ENCODE measurements at places on chromosomes 16 and 17.

- no peak for DNase-seq
Observed at GRCh38 chr16:11175787-11176341, 80.1 kb downstream of the SOCS1 start.

- no peak for DNase-seq
Observed at GRCh38 chr17:4477255-4477791, 21.4 kb upstream of the SPNS2 start.

- no peak for DNase-seq
Observed at GRCh38 chr17:1709403-1709951, 700 bp downstream of the TLCD2 start.

DNA sequence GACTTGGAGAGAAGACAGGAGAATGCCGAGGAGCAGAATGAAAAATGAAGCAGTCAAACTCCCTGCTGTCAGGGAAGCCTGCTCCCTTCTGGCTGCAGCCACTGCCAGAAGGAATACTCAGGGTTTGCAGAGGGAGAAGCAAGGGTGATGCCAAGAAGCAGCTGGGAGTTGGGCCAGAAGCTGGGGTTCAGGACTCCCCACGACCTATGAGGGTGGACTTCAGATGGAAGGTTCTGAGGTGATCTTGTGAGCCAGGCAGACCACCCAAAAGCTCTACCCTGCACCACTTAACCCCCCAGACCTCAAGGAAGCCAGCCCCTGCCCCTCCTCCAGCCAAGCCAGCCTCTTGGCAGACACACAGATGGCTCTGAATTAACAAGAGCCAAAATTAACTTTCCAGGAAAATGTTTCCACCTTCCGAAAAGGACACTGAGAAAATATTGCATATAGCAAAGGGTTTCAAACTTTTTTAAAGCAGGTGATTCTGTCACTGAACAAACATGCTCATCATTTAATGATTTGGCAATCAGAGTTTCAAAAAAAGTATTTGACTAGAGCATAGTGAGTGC is 126.0 kb upstream of the ERCC4 start:
- DNase-seq = no peak

GRCh38 chr17:3276126-3276525 is 22.0 kb downstream of the OR3A1 start:
- no peak for DNase-seq

- no peak for DNase-seq
Observed at GRCh38 chr17:65677932-65678331, 116.5 kb upstream of the AXIN2 start.

- no peak for DNase-seq
Observed at GRCh38 chr17:42359133-42359532, 29.1 kb downstream of the STAT3 start.

DNA sequence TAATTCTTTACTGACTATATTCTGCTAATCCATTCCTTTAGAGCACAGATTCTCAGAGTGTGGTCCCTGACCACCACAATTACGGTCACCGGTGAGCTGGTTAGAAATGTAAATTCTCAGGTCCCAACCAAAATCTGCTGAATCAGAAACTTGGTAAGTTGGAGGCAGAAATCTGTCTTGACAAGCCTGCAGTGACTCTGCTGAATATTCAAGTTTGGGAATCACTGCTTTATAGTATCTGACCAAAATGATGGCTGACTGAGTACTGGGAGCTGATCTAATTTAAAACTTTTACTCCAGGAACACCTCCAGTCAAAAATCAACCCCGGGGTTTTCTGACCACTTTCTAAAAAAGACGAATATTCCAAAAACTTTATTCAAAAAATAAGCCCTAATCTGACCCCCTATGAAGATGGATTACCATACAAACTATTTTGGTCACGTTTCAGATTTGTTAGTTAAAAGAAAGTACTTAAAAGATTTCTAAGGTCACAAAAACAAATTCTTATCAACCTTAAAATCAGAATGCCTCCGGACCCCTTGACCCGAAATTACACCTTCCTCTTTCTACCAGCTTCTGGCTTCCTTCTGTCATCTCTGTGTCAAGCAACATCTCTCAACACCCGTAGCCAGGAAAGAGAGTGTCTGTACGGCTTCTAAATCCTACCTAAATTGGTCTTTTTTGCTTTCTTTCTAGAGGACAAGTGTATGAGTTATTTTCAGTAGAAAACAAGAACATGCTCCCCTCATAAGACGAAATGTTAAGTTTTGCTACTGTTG is 38.6 kb downstream of the CREBBP start:
- no peak for DNase-seq

GRCh38 chr16:14302399-14303181 is 231.5 kb downstream of the MRTFB start:
- no peak for DNase-seq

DNA sequence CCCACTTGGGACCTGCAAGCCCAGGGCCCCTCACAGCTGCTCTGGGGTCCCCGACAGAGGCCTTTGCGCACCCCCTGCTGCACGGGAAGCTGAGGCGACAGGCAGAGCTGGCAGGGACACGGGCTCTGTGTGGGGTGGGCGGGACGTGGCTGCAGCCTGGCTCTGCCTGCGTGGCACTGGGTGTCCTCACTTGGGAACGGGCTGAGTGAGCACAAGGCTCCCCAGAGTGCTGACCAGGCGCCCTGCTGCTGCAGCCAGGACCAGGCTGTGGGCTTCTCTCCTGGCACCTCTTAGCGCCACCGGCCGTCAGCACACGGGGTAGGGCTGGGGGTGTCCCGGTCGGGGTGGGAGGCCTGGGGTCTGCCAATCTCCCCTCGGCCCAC is 6.6 kb downstream of the C1QTNF8 start:
- no peak for DNase-seq

DNA sequence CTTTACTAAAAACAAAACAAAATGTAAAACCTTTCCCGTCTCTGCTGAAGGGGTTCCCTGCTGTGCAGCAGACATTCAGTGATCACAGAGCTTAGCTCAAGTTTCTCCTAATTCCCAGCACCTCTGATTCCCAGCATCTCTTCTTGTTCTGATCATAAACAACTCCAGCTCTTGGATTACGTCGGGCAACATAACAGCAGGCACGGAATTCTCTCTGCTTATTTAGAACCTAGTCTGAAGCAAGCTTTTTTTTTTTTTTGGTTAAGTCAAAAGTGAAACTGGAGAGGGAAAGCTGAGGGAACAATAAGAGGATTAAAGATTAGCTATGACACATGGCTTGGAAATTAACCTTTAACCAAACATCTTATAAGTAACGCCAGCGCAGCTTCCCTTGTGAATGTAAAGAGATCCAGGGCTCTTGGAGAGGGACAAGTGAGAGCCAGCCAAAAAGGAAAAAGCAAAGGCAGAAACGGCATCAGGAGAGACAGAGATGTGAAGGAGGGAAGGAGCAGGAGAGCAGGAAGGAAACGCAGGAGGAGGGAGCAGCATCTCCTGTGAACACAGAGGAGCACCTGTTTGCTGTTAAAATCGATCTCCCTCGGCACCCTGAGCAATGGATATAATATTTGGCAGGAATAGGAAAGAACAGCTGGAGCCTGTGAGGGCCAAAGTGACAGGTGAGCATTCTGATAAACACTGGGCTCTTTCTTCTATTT is at the start of gene BCO1:
Gene BCO1 (plus strand): TSS at position 394 of the 716 bp plus-strand sequence. CDS start 220 bp downstream, at position 614.
- peak; percentile 83 for DNase-seq

GRCh38 chr16:66337463-66338188 is 28.9 kb upstream of the CDH5 start:
- no peak for DNase-seq

DNA sequence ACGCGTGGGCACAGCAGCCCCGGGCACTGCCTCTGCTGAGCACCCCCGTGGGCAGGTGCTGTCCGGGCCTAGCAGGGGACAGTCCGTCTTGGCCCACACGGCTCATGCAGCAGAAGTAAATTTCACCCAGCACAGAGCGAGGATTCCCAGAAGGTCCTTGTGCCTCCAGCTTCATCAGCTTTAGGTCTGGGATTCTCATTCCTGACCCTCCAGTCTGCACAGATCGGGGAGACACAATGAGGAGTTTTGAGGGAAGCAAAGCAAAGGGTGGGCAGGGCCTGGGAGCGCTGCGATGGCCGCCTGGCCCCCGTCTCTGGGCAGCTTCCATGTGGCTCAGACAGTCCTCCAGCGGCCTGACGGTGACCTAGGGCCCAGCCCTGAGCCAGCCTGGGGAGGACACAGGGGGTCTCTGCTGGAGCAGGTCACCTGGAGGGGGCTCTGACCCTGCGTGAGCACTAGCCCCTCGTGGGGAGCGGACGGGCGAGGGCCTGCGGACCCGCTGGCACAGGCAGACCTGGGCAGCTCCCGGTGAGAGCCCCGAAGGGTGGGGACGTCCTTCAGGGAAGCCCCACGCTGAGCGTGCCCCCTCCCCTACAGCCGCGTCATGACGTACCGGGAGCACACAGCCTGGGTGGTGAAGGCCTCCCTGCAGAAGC is 30.7 kb upstream of the CHMP6 start:
- no peak for DNase-seq

DNA sequence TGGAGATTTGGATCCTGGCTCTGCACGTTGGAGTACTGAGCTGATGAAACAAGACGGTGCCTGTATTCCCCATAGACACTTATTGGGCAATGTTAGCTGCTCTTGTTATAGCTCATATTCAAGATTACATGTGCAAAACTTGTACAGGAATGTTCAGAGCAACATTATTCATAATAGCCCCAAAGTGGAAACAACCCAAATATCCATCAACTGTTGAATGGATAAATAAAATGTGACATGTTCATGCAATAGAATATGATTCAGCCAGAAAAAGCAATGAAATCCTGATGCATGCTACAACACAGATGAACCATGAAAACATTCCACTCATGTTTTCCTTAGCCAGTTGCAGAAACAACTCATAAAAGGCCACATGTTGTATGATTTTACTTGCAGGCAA is 5.7 kb upstream of the SDR42E1 start:
- DNase-seq = no peak

GRCh38 chr17:1217089-1217385 is 37.3 kb upstream of the ABR start:
- DNase-seq = no peak

GRCh38 chr16:2188395-2188794 is 8.0 kb downstream of the CASKIN1 start:
- no peak for DNase-seq

DNA sequence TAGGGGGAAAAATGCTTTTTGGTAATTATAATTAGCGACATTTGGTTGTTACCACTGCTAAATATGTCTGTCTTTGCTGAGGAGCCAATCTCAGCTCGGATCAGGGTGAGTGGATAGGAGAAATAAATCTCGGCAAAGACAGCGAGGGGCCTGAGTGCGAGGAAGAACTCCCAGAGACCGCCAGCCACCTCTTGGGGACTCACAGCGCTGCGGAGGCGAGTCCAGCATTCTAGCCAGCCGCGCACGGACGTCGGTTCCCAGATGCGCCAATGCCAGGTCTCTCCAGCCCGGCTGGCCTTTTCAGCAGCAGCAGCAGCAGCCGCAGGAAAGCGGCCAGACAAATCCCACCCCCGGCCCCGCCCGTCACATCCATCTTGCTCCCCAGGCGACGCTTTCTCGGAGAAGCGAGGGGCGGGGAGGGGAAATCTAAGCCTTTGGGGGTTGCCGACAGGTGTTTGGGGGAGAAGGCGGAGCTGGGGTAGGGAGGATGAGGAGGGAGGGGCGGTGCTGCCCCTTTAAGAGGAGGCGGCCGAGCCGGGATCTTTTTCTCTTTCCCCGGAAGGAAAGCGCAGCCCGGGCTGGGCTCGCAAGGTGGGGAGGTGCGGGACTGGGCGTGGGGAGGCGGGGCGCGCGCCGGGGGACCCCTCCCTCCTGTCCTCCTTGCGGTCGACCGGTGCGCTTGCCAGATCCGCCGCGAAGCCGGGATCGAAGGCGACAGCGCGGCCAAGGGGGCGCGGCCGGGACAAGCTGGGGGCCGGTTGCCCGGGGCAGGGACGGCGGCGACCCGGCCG is at the start of gene ITGA3:
Gene ITGA3 (plus strand): TSS at position 685 of the 791 bp plus-strand sequence. CDS start 330 bp downstream, outside the sequence.
- DNase-seq = peak; percentile 90

DNA sequence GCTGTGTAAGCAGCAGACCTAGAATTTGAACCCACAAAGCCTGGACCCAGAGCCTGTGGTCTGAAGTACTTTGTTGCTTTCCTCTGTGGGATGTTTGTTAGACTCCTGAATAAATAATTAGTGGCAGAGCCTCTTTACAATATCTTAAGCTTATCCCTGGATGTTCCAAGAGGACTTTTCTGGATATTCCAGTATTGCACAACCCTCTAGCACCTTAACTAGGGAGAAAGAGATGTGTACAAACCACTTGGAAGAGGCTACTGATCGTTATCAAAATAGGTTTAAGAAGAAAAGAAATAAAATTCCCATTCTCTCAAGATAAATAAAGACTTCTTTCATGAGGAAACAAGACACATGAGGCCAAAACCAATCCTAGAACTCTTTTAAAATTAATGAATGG is 632.4 kb downstream of the CDH11 start:
- no peak for DNase-seq

GRCh38 chr16:27235055-27235937 is 32.0 kb downstream of the KDM8 start:
- peak; percentile 57 for DNase-seq

- no peak for DNase-seq
Observed at GRCh38 chr16:307691-308312, 24.8 kb downstream of the PDIA2 start.

DNA sequence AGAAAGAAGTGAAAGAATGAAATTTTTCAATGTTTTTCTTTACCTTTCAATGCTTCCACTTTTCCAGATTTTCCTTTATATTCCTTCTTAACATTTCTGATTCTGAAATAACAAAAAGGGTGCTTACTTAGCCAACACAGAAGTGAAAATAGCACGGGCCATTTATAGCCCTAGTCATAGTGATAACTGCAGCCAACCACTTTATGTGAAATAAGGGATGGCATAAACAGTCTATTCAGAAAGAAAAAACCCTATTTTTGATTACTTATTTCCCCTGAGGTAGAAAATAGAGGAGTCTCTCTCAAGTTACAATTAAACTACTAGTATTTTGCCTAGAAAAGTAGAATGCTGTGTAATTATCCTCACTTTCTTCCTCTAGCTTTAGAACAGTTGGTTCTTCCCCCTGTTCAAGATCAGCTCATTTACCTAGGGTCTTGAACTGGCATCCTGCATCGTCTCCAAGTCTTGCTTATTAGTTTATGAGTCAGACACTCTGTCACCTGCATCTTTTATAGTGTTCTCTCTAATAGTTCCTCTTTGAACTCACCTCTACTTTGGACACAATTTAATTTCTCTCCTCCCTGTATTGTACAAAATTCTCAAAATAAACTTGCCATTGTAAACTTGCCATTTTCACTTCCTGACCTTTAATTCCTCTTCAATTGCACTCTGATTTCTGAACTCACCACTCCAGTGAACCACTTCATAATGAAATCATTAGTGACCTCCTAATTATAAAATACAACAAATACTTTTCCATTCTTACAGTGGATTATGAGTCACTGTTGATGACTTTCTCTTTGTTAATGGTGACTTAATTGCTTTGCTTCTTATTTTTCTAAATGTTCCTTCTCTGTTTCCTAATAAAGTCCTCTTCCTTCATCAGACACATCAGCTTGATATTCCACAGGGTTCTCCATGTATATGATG is 23.6 kb downstream of the ABCA6 start:
- DNase-seq = no peak

DNA sequence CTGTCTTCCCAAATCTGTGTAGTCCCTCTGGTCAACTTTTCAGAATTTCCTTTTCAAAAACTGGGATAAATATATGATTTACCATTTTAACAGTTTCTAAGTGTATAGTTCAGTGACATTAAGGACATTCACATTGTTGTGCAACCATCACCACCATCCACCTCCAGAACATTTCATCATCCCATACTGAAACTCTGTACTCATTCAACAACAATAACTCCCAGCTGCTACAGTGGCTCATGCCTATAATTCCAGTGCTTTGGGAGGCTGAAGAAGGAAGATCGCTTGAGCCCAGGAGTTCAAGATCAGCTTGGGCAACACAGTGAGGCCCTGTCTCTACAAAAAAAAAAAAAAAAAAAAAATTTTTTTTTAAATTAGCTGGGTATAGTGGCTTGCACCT is 131.0 kb downstream of the AATF start:
- no peak for DNase-seq

GRCh38 chr17:47702391-47702995 is 8.5 kb downstream of the TBKBP1 start:
- DNase-seq = no peak

Data from RCC 7860 (cell line).